ENCODE measurements at places on chromosomes 2 and 18. TPM values are rescaled to one million over a fixed set of nuclear protein-coding genes. Genes with fewer than 3 reads are reported as not detected.

Gene AQP12A
- not detected for total RNA-seq

Gene SLC25A12
- 11.9 TPM for total RNA-seq

GRCh38 chr2:162230761-162231160 is 12.5 kb downstream of the FAP start:
- DNase-seq: no peak
- H3K27me3 ChIP-seq: no peaks in the 10 kb centered on the region
- H3K4me1 ChIP-seq: no peaks in the 10 kb centered on the region
- H3K4me3 ChIP-seq: no peak overlapping the region
- no peak overlapping the region for H3K27ac ChIP-seq

Gene KRTCAP3
- 74.0 TPM for total RNA-seq

DNA sequence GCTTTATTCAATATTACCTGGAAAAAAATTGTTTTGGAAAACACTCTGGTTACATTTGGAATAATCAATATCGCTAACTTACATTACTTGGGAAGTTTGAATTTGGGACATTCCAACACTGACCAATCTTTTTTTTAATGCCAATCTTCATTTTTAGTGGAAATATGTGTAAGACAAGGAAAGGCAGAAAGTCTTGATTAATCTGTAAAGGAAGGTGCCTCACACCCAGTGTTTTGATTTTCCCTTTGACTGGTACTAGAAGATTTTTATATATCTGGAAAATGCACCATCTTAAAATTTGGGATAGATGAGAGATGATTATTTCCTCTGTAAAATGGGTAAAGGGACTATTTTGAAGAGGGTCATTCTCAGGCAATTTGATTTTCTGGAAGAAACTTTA is 879.2 kb upstream of the ZEB2 start:
- H3K36me3 ChIP-seq: no peaks in the 10 kb centered on the region
- no peak overlapping the region for H3K4me3 ChIP-seq
- no peak for DNase-seq
- no peak overlapping the region for H3K27ac ChIP-seq
- no peaks in the 10 kb centered on the region for H3K27me3 ChIP-seq

Gene KCNG2
- total RNA-seq: not detected

DNA sequence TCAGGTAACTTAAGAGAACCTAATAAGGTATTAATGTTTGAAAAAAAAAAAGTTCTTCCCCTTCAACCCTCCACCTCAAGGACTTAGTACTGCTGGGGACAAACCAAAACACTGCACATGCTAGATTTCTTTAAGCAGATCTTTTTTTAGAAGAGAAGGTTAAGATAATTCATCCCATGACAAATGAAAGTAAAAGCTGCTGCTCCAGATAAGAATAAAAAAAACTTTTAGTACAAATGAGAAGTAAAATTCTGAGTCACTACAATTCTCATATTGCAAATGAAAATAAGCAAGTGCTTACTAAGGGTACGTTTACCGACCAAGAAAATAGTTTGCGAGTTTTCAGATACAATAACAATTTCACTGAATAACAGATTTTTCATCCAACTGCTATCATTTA is 8.9 kb downstream of the STAM2 start:
- DNase-seq: no peak
- no peak overlapping the region for H3K4me3 ChIP-seq
- H3K27me3 ChIP-seq: no peaks in the 10 kb centered on the region
- no peak overlapping the region for H3K27ac ChIP-seq
- peaks cover 23% of the 10 kb centered on the region for H3K4me1 ChIP-seq

DNA sequence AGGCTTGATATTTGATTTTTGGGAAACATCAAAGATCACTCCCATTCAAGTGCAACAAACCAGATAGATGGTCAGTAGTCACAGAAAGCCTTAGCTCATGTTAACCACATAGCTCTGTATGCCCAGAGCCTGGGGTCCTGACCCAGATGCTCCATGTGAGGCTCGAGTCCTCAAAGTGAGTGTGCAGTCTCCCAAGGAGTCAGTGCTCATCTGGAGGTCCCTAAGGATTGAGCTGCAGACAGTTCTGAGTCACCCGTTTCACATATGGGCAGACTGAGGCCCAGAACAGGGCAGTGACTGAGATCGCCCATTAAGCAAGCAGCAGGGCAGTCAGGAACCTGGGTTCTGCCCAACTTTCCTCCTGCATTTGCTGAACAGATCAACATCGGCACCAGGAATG is 9.2 kb downstream of the TMEM37 start:
- H3K27ac ChIP-seq: no peak overlapping the region
- no peaks in the 10 kb centered on the region for H3K4me1 ChIP-seq
- H3K36me3 ChIP-seq: no peaks in the 10 kb centered on the region
- H3K27me3 ChIP-seq: peaks cover 2% of the 10 kb centered on the region
- no peak for DNase-seq

- no peak overlapping the region for H3K4me3 ChIP-seq
- DNase-seq: no peak
- no peaks in the 10 kb centered on the region for H3K36me3 ChIP-seq
- no peaks in the 10 kb centered on the region for H3K4me1 ChIP-seq
- peaks cover 7% of the 10 kb centered on the region for H3K27me3 ChIP-seq
These were observed 44.3 kb downstream of the AQP4 start for GRCh38 chr18:26821181-26821580.

Gene MYO7B
- total RNA-seq: 0.39 TPM

- H3K36me3 ChIP-seq: no peaks in the 10 kb centered on the region
- H3K4me1 ChIP-seq: no peaks in the 10 kb centered on the region
- no peak for DNase-seq
- peaks cover 50% of the 10 kb centered on the region for H3K27me3 ChIP-seq
- no peak overlapping the region for H3K4me3 ChIP-seq
- H3K27ac ChIP-seq: no peak overlapping the region
These were observed 163.9 kb downstream of the ACOXL start for GRCh38 chr2:110896226-110896625.

Gene TMEM178A
- total RNA-seq: 0.50 TPM

- H3K4me1 ChIP-seq: peaks cover 34% of the 10 kb centered on the region
- no peak overlapping the region for H3K27ac ChIP-seq
- peaks cover 9% of the 10 kb centered on the region for H3K27me3 ChIP-seq
- no peak overlapping the region for H3K4me3 ChIP-seq
- DNase-seq: no peak
- no peaks in the 10 kb centered on the region for H3K36me3 ChIP-seq
These were observed 296.3 kb downstream of the DYSF start for GRCh38 chr2:71749671-71750101.

Gene TMEM169
- total RNA-seq: 8.0 TPM

DNA sequence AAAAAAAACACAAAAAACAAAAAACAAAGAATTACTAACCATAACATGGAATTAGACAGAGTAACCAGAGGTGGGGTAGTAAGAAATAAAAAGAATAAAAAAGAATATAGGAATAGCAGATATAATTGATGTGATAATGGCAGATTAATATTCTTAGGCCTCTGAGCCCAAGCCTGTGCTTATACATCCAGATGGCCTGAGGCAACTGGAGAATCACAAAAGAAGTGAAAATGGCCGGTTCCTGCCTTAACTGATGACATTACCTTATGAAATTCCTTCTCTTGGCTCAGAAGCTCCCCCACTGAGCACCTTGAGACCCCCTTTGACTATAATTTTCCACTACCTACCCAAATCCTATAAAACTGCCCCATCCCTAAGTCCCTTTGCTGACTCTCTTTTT is 95.1 kb upstream of the MSH6 start:
- no peak overlapping the region for H3K4me3 ChIP-seq
- H3K36me3 ChIP-seq: no peaks in the 10 kb centered on the region
- H3K27me3 ChIP-seq: no peaks in the 10 kb centered on the region
- H3K4me1 ChIP-seq: no peaks in the 10 kb centered on the region

Gene CCDC148
- total RNA-seq: 5.1 TPM

DNA sequence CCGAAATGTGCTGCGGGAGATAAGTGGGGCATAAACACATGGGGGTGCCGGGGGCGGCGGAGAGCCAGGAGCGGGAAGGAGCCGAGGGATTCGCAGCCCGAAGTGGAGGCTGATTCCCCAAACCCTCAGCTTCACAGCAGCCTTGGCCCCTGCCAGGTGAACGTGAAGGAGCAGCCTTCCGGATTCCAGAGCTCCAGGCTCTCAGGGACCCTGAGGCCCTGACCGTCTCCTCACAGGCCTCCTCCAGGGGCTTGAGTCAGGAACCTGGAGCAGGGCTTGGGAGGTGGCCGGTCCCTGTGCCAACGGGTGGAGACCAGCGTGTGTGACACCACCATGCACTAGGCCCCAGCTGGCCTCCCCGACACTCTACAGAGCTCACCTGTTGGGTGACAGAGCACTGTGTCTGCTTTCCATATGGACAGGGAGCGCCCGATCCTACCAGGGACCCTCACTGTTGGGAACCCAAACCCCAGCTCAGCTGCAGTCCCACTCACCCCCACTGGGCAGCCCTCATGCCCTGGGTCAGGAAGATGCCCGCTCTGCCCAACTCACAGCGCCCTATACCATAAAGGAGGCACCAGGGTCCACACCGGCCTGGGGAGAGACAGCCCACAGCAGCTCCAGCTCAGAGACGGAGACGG is 117.6 kb upstream of the OTOS start:
- H3K4me3 ChIP-seq: no peak overlapping the region
- peaks cover 20% of the 10 kb centered on the region for H3K4me1 ChIP-seq
- no peak for DNase-seq
- no peaks in the 10 kb centered on the region for H3K27me3 ChIP-seq
- peaks cover 12% of the 10 kb centered on the region for H3K36me3 ChIP-seq

DNA sequence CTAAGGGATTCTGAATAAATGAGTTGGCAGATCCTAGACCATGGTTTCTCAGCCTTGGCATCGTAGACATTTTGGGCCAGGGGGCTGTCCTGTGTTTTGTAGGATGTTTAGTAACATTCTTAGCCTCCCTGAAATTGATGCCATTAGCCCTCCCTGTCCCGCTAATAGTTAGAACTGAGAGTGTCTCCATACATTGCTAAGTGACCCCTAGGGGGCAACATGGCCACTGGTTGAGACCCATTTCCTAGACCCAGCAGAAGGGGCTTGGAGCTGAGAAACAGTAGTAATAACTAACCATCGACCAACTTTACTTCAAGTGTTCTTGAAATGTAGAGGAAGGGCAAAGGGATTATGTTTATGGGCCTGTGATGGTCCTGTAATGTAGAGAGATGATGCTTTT is 40.8 kb downstream of the KCMF1 start:
- no peak for DNase-seq
- no peaks in the 10 kb centered on the region for H3K27me3 ChIP-seq
- H3K4me1 ChIP-seq: peaks cover 48% of the 10 kb centered on the region
- H3K4me3 ChIP-seq: no peak overlapping the region
- H3K27ac ChIP-seq: no peak overlapping the region
- H3K36me3 ChIP-seq: peaks cover 12% of the 10 kb centered on the region

Gene CREG2
- 1.3 TPM for total RNA-seq

GRCh38 chr2:54763636-54764291 is 40.3 kb downstream of the EML6 start:
- no peaks in the 10 kb centered on the region for H3K36me3 ChIP-seq
- peaks cover 8% of the 10 kb centered on the region for H3K4me1 ChIP-seq
- H3K4me3 ChIP-seq: no peak overlapping the region
- DNase-seq: peak; percentile 14
- H3K27me3 ChIP-seq: no peaks in the 10 kb centered on the region

- H3K4me1 ChIP-seq: peaks cover 4% of the 10 kb centered on the region
- no peaks in the 10 kb centered on the region for H3K36me3 ChIP-seq
- H3K4me3 ChIP-seq: no peak overlapping the region
- no peak for DNase-seq
- no peak overlapping the region for H3K27ac ChIP-seq
- peaks cover 14% of the 10 kb centered on the region for H3K27me3 ChIP-seq
These were observed 25.1 kb upstream of the SP3 start for GRCh38 chr2:173990245-173990644.

DNA sequence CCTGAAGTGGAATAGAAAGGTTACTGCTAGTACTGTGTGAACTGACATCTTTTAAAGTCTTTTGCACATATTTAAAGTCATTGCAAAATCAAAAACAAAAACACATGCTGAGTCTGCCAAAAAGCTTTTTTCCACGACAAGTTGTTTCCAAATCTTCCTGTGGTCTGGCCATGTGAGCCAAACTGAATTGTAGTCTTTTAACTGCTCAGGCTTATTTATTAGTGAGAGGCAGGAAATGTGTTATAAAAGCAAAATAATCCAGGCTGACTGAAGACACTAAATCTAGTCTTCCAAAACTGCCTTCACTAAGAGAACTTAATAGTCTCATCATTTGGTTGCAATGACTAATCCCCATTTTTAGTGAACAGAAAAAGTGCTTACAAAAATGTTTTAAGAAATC is 2.3 kb downstream of the KRCC1 start:
- no peak overlapping the region for H3K27ac ChIP-seq
- DNase-seq: no peak
- peaks cover 54% of the 10 kb centered on the region for H3K36me3 ChIP-seq

- no peak overlapping the region for H3K4me3 ChIP-seq
- no peaks in the 10 kb centered on the region for H3K4me1 ChIP-seq
- no peaks in the 10 kb centered on the region for H3K27me3 ChIP-seq
- no peak overlapping the region for H3K27ac ChIP-seq
These were observed 25.8 kb downstream of the LDAH start for GRCh38 chr2:20797096-20797495.

GRCh38 chr2:29220506-29221270 is 105.5 kb downstream of the CLIP4 start:
- peak overlapping the region; percentile 21 for H3K27ac ChIP-seq
- DNase-seq: no peak
- H3K4me1 ChIP-seq: peaks cover 7% of the 10 kb centered on the region

Gene FRZB
- 0.21 TPM for total RNA-seq

Gene STAT4
- total RNA-seq: 1.3 TPM

- H3K27me3 ChIP-seq: peaks cover 68% of the 10 kb centered on the region
- H3K4me3 ChIP-seq: peak overlapping the region; percentile 68
- peaks cover 23% of the 10 kb centered on the region for H3K36me3 ChIP-seq
- H3K27ac ChIP-seq: no peak overlapping the region
- DNase-seq: peak; percentile 38
These were observed 1.3 kb upstream of the LRP2 start for GRCh38 chr2:169363560-169364150.

Gene IL36A
- not detected for total RNA-seq

Gene AGXT
- not detected for total RNA-seq

GRCh38 chr18:39232490-39232889 is 1666.9 kb upstream of the CELF4 start:
- no peak overlapping the region for H3K27ac ChIP-seq
- no peaks in the 10 kb centered on the region for H3K36me3 ChIP-seq
- DNase-seq: no peak

DNA sequence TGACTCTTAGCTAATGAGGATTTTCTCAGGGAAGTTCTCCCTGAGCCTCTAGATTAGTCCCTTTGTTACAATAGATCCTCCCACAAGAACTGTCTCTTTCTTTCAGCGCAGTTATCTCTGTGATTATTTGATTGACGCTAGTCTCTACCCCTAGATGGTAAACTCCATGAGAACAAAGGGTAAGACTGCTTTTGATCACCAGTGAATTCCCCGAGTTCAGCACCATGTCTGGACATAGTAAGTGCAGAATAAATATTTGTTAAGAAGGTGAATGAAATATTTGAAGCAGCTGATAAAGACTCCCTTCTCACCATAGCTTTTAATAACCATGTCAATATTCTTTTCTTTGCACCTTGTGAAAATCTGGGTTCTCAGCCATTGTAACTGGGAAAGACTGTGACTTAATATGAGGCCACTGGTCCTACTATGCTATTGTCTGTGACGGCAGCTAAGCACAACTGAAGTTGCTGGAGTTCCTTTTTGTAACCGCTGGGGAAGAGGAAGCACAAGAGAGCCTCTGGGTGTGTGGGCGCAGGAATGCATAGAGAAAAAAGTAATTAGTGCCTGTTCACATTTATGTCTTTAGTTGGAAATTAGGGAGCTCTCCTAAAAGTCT is 214.7 kb downstream of the TGIF1 start:
- no peaks in the 10 kb centered on the region for H3K27me3 ChIP-seq
- H3K36me3 ChIP-seq: peaks cover 22% of the 10 kb centered on the region
- DNase-seq: peak; percentile 48
- H3K27ac ChIP-seq: peak overlapping the region; percentile 83

Gene PRSS56
- total RNA-seq: not detected

GRCh38 chr18:76722224-76723061 is 99.9 kb upstream of the ZNF236 start:
- H3K27me3 ChIP-seq: peaks cover 18% of the 10 kb centered on the region
- H3K27ac ChIP-seq: no peak overlapping the region
- H3K4me3 ChIP-seq: no peak overlapping the region

Data from Calu3 (cell line).